ENCODE measurements at places on chromosomes 6 and 20.

DNA sequence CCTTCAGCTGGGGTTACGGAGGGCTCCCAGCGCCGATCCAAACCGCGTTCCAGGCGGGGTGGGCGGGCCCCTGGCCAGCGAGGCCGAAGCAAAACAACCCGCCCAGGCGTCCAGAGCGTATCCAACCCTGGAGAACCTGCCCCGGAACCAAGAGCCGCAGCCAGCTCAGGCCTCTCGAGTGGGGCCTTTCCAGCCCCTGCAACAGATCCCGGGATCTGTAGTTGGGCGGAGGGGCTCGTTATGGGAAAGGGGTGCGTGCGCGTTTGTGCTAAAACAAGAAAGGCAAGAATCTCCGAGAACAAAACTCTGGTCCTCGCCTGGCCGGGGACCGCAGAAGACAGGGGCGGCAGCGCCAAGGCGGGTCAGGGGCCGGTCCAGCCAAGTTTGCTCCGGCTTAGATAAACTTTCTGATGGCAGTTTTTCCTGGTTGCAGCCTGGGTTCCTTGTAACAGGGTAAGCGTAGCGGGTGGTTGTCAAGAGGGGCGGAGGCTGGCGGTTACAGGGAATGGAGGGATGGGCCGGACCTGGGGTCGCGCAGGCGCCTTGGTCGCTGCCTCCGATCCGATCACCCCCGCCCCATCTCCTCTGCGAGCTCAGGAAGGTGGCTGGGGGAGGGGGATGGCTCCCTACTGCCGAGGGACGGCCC, 448 bp upstream of the RIN2 start:
- no peak for DNase-seq

- no peak for DNase-seq
Observed at GRCh38 chr6:153016846-153017245, 14.3 kb upstream of the MTRF1L start.

DNA sequence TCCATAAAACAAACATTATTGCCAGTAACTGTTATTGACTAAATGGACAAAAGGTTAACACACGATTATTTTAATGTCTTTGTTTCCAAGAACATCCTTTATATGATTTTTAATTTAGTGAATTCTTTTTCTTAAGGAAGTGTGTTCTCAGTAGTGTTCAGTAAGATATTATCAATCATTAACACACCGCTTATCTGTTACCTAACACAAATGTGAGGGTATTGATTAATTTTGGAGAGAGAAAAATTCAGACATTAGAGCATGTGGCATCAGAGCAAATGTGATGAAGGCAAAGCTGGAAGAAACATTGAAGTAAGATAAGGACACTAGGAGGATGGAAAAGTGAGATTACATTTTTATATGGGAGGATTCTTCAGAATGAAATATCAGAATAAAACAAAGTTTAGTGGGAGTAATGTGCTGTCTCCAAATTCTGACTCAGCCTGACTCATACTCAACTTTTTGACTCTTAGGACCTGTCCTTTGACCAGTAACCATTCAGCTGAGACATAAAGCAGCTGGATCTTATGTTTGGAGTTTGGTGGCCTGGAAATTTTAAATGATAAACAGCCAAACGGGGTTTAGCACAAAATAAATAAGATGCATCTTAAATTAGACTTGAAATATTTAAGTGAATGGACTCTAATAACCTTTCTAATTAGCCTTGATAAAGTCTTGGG, 348.6 kb downstream of the CD109 start:
- DNase-seq = no peak

GRCh38 chr20:35891375-35891774, 62.9 kb downstream of the SCAND1 start:
- no peak for DNase-seq
